ENCODE measurements at places on chromosomes 13 and 19.

GRCh38 chr13:113741191-113741668, 17.8 kb upstream of the TMEM255B start:
- no peak for DNase-seq

DNA sequence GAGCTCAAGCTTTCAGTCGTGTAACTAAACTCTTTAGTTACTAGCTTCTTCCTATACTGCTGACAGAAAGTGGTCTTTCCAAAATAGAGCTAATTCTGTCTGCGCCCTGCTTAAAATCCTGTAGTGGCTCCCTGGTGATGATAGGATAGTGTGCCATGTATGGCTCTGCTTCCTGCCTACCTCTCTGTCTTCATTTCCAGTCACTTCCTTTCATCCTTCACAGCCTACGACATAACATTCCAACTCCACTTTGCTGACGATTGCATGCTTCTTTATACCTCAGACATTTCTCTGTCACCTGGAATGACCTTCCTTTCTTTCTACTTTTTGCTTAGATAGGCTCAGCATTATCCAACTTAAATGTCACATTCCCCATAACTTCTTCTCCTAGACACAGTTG, 190.8 kb downstream of the MAB21L1 start:
- DNase-seq = no peak

DNA sequence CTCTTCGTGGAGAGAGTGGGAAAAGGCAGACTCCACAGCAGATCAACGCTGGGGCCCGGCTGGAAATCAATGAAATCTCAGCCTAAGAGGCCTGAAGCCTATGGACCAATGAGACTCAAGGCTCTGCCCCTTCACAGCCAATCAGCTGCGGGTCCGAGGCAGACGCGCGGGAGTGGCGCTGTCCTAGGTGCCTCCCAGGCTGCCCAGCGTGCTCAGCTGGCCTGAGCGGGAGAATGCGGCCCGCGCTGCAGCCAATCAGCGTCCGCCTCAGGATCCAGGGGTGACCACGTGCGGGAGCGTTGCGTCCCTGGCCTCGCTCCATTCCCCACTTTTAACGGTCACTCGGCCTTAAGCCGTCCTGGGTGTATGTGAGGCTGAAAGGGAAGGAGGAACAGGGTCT, at the start of gene ZBTB32:
ZBTB32 (plus strand) TSS at position 341 of the 400 bp plus-strand sequence. CDS start 10,069 bp downstream, outside the sequence.
- DNase-seq = no peak

DNA sequence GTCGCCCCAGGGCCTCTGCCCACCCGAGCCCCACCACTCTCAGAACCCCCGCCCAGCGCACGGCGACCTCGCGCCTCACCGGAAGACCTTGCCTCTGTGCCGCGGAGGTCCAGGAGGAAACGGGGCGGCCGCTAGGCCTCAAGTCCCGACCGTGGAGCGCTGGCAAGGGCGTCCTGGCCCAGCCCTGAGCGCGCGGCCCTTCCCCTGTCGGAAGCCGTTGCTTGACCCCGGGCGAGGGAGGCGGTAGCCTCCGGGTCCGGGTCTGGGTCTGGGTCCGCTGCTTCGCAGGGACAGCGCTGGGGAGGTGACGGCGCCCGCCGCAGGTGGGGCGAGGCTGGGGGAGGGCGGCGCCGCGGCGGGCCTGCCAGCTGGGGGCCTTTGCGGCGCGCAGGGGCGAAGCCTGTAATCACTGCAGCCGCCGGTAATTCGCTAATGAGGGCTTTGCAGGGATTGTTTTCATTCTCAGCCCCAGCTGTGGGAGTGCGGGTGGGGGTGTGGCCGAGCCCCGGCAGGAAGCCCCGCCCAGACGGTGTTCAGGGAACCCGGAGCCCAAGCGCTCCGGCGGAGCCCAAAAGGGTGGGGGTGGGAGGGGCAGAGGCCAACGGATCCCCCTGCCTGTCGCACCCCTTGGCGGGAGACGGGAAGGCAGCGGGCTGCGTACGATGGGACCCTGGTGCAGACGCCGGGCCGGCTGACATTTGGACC, 8.6 kb downstream of the C19orf25 start:
- DNase-seq = peak; percentile 50

DNA sequence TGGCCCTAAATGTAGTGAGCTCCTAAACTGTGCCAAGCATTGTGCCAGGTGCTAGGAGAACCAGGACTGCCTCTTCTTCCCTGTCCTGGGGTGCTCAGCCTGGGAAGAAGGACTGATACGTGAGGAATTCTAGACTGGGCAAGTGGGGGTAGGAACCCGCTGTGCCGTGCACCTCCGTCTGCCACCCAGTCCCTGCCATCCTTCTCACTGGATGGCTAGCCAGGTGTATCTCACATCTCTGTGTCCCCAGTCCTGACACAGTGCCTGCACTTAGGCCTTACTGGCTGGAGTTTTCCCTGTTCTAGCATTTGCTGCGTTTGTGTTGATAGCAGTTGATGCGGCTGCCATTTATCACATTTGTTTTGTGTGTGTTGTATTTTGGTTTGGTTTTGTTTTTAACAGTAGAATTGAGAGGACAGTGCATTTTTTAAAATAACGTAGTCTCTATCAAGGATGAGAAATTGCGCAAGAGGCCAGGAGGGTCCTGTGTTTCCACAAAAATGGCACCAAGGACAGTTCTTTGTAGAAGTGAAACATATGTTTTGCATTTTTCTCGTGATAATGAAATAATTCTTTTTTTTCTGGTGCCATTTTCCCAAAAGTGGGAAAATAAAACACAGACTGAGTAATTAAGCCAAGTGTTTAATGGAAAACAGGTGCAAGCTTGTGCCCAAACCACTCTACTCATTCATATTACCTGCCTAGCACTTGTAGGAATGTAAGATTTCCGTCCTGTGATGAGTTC, 4.7 kb upstream of the GPR183 start:
- DNase-seq = no peak

DNA sequence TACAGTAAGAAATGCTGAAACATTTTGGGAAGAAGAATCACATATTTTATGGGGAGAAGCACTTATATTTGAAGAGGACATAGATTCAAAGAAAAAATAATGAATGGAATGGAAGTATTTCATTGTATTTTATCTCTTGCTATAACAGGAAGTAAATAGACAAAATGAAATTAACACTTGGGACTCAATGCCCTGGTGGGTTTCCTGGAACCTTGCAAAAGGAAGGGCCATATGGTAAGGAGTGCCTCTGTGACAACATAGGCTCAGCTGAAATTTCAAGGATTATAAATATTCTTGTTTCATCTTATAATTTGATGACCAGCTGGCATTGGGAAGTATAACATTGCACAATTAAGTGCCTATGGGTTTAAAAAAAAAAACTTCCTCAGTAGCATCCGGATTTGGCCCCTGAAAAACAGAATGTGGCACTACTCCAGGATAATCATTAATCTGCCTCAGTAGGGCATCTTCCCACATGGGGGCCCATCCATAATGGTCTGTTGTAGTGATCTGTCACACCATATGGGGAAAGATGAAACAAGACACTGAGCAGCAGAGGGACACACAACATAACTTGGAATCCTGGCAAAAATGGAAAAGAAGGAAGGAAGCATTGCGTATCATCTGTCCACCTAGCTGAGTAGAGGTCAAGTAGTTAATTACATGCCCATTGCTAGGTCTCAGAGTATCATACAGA, 321.6 kb downstream of the NDFIP2 start:
- DNase-seq = no peak

- no peak for DNase-seq
Measured at GRCh38 chr19:54319049-54319448, 6.1 kb upstream of the LILRA5 start.

- DNase-seq = no peak
Measured at GRCh38 chr13:53310786-53311185, 282.2 kb downstream of the OLFM4 start.

DNA sequence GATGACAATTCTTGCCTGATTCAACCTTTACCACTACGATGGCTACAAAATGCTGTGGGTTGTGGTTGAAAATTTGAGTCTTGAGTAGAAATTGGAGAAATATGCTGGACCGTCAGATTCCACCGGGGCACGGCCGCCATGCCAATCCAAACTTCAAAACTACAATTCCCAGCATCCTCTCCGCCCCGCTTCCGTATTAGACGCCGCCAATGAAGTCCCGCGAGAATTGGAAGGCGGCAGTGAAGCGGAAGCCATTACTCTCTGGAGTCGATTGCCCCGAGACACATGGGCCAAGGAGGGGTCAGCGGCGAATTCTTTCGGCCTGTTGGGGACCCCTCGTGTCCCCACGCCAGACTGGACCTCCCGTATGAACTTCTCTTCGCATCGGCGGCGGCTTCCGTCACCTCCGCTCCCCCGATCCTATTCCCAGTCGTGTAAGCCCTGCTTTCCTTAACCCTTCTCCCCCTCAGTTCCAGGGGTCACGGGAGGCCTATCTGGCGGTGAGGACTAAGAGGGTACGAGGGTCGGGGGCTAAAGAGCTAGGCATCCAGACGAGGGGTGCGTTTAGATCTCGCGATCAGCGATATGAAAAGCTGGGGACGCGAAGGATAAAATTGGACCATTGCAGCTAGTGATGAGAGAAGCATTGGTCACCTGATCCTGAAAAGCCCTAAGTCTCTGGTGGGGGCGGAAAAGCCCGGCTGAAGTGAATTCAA, at the start of gene ZNF317:
ZNF317 (plus strand) TSS at position 239 of the 716 bp plus-strand sequence. CDS start 15,620 bp downstream, outside the sequence.
- DNase-seq = peak; percentile 67

DNA sequence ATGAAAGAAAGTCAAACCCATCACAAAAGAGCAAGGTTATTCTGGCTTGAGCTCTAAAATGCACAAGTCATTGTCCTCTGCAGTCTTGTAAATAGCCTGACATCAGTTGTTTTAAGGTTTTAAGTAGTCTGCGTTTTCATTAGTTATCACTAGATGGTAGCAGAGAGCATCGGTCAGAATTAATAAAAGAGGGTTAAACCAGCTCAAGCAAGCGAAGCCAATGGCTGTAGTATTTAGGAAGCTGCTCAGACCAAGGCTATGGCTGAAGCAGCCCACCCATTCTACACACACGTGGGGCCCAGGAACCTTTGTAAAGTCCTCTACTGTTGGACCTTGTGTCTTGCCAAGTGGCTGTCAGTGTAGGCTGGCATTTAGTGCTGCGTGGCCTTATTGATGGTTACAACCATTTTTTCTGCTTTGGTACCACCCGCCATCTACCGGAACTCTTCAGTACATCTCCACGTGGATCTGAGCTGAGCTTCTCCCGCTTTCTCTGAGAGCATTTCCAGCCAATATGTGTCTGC, 13.3 kb upstream of the ZNF57 start:
- DNase-seq = no peak

DNA sequence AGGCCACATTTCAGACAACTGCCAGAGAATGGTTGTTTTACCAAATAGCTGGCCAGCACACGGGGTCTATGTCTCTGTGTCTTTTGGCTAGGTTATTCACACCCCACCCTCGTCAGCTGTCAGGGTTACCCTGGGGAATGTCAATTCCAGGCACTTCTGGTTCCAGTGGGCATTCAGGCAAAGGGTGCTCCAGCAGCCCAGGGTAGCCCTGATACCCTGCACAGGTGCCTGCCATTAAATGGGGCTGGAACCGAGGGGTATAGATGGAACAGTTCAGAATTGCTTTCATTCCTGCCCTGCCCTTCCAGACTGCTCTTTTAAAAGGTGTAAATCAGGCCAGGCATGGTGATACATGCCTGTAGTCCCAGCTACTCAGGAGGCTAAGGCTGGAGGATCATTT, 43.2 kb upstream of the HOMER3 start:
- no peak for DNase-seq

GRCh38 chr13:76708138-76708688, 178.0 kb downstream of the KCTD12 start:
- no peak for DNase-seq

- DNase-seq = no peak
Measured at GRCh38 chr13:62829486-62829885, 1413.8 kb upstream of the PCDH20 start.

- no peak for DNase-seq
Measured at GRCh38 chr13:88369866-88370265, 698.7 kb downstream of the SLITRK5 start.

DNA sequence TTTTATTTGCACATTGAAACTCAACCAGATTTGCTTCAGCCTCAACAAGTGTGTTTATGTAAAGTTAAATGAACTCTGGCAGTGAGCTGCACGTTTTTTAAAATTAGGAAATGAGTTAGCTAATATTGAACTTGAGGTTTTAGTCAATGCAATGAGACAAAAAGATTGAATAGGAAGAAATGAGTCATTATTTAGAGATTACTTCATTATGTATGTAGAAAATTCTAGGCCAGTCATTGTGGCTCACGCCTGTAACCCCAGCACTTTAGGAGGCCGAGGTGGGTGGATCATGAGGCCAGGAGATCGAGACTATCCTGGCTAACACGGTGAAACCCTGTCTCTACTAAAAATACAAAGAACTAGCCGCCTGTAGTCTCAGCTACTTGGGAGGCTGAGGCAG, 22.8 kb upstream of the CD70 start:
- DNase-seq = no peak

GRCh38 chr19:3171894-3172672, 6.5 kb upstream of the S1PR4 start:
- no peak for DNase-seq

- DNase-seq = no peak
Measured at GRCh38 chr19:45152504-45153338, 8.1 kb downstream of the NKPD1 start.

DNA sequence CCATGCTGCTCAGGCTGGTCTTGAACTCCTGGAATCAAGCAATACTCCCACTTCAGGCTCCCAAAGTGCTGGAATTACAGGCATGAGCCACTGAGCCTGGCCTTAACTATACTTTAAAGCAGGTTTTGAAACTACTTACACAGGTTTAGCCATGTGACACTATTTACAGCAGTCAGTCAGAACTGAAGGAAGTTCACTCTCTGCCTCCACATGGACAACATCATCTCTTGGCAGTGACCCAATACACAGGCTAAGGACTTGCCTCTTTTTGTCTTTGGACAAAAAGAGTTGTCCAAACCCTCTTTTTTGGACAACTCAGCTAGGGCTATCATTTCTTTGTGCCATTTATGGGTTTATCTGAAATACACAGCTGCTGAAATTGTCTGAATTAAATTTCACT, 89.0 kb upstream of the CLDN10 start:
- no peak for DNase-seq

DNA sequence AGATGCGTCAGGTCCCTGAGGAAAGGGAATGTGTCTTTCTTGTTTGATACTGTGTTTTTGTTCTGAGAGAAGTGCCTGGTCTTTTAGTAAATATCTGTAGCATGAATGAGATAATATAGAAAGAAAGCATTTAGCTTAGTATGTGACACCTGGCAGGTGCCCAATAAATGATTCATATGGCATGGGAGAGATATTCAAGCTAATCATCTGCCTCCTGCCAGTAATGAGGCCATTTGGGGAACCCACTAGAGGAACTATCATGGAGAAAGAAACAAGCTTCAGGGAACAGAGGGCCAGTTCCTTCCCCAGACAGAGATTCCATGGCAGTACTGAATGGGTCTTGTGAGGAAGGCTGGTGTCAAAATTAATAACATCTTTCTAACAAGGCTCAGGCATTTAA, 603.9 kb downstream of the DCT start:
- no peak for DNase-seq

DNA sequence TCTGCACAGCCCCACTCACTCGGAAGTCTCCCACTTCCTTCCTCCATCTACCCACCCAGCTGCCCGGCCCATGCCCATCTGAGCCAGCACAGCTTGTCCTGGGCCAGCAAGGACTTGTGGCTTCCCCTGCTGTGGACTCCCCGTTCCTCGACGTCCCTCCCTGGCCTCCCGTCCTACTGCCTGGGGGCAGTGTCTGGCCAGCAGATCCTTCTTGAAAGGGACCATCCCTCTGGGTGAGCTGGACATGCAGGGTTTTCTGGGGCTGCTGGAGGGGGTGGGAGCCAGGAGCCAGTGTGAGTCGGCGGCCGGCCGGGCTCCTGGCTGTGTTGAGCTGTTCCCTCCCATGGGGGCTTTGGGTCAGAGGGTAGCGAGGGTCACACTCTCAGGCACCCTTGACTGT, 26.7 kb downstream of the CRTC1 start:
- DNase-seq = no peak
